Lung (tissue), 17 donors: ENCODE measurements at places on chromosomes 1 and 21. TPM values are rescaled to one million over a fixed set of nuclear protein-coding genes. Genes with fewer than 3 reads are reported as not detected.
A peak's percentile ranks its signal among the peaks of the same experiment; 100 is the strongest.

Gene GSTM5
- total RNA-seq, result 23.7 TPM

- no peaks in the 10 kb centered on the region for H3K4me1 ChIP-seq
- no peak overlapping the region for H3K4me3 ChIP-seq
- no peaks in the 10 kb centered on the region for H3K36me3 ChIP-seq
Observed at GRCh38 chr1:216207154-216207553, 216.1 kb downstream of the USH2A start.

- no peaks in the 10 kb centered on the region for H3K36me3 ChIP-seq
- DNase-seq, result peak; percentile 74
- no peak overlapping the region for H3K4me3 ChIP-seq
- no peaks in the 10 kb centered on the region for H3K27me3 ChIP-seq
Observed at GRCh38 chr1:204084247-204084772, 11.4 kb downstream of the SOX13 start.

- no peaks in the 10 kb centered on the region for H3K36me3 ChIP-seq
- H3K4me3 ChIP-seq, result no peak overlapping the region
- DNase-seq, result no peak
- H3K27me3 ChIP-seq, result no peaks in the 10 kb centered on the region
Observed at GRCh38 chr1:32742956-32743355, 40.4 kb upstream of the SYNC start.

DNA sequence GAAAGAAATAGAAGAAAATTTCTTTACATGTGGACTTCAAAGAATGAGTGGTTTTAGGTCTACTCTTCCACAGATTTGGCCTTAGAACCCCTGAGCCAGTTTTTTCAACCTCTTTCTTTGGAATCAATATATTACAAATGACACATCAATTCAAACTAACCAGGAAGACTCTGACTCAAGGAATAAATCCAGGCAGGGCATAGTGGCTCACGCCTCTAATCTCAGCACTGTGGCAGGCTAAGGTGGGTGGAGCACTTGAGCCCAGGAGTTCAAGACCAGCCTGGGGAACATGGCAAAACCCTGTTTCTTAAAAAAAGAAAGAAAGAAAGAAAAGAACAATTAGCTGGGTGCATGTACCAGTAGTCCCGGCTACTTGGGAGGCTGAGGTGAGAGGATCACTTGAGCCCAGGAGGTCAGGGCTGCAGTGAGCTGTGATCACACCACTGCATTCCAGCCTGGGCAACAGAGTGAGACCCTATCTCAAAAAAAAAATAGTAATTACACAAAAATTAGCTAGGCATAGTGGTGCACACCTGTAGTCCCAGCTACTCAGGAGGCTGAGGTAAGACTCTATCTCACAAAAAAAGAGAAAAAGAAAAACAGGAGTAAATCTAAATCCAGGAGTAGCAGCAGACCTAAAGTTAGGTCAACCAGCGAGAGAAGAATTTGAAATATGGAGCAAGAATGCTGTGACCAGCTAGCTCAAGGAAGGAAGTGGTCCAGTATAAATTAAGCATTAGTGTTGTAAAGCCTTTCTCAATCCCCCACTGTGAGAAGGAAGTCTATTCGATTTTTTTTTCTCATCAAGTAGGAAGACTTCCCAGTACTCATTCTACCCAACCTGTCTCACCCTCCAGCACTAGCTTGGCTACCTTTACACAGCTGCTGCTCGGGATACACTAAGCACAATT, 1.9 kb downstream of the SORT1 start:
- peak overlapping the region; percentile 19 for H3K4me3 ChIP-seq
- H3K27ac ChIP-seq, result peak overlapping the region; percentile 90
- H3K4me1 ChIP-seq, result peaks cover 6% of the 10 kb centered on the region
- no peaks in the 10 kb centered on the region for H3K27me3 ChIP-seq

DNA sequence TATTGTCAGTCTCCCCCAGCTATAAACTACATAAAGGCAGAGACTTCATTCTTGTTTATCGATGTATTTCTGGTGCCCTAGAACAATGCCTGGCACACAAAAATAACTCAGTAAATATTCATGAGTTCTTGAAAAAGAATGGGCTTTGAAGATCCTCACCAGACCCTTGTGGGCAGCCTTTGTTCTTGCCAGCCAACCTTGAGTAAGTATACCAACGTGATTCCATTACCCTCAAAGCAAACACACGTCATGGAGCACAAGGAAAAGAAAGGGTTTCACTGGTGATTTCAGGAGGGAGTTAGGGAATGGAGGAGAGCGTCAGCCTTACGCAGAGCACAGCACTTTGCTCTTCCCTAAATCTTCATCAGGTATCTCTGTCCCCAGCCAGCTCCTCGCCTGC, 29.4 kb downstream of the NMNAT2 start:
- no peaks in the 10 kb centered on the region for H3K27me3 ChIP-seq
- H3K36me3 ChIP-seq, result no peaks in the 10 kb centered on the region
- H3K27ac ChIP-seq, result no peak overlapping the region

Gene ADGRL4
- total RNA-seq, result 16.1 TPM

Gene DENND2C
- 4.1 TPM for total RNA-seq

Gene C1orf141
- 11.4 TPM for total RNA-seq

DNA sequence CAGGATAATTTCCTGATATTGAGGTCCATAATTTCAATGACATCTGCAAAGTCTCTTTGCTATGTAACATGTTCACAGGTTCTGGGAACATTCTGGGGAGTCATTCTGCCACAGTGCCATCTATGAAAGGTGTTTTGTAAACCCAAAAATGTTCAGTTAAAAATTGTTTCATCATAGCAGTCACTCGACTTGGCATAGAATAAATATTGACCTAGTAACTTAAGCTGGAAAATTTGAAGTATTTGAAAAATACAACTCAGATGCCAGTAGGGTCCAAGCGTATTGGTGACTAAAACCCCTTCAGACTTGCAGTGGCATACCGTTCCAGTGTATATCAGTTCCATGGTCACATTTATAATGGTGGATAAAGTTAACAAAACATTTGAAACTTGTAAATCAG, 6.8 kb downstream of the DESI2 start:
- no peaks in the 10 kb centered on the region for H3K36me3 ChIP-seq
- no peak for DNase-seq
- H3K27ac ChIP-seq, result no peak overlapping the region
- H3K27me3 ChIP-seq, result no peaks in the 10 kb centered on the region

Gene ZNF691
- 8.2 TPM for total RNA-seq

- no peak for DNase-seq
- H3K4me3 ChIP-seq, result no peak overlapping the region
- no peaks in the 10 kb centered on the region for H3K4me1 ChIP-seq
- no peaks in the 10 kb centered on the region for H3K27me3 ChIP-seq
Observed at GRCh38 chr1:62457955-62458354, 21.1 kb downstream of the USP1 start.

Gene GBP7
- not detected for total RNA-seq
